Spleen (tissue), 13 donors: ENCODE measurements at places on chromosomes 3 and 15. TPM values are rescaled to one million over a fixed set of nuclear protein-coding genes. Genes with fewer than 3 reads are reported as not detected.

DNA sequence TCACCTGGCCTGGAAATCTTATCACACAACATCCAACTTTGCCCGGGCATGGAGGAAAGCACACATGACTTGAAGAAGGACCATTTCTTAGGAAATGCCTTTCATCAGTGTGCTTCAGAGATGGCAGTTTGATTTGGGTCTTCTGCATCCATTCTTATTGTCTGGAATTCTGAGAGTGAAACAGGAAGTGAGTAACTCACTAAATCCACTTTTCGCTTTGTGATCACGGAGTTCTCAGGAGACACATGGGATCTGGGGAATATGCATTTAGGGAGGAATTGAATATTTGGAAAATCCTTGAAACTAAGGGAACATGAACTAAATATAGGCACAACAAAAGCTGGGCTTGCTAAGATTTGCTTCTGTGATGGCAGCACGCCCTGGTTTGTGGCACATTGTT is 212.5 kb upstream of the FEZF2 start:
- no peak for DNase-seq

GRCh38 chr3:117409701-117410459 is 700.3 kb downstream of the TUSC7 start:
- DNase-seq, result no peak

GRCh38 chr3:53718462-53718861 is 127.8 kb downstream of the CHDH start:
- DNase-seq, result no peak

GRCh38 chr3:191775451-191776233 is 314.7 kb downstream of the PYDC2 start:
- no peak for DNase-seq

GRCh38 chr15:89291934-89292438 is 42.6 kb downstream of the POLG start:
- no peak for DNase-seq

GRCh38 chr15:71730277-71731144 is 79.8 kb upstream of the NR2E3 start:
- no peak for DNase-seq

DNA sequence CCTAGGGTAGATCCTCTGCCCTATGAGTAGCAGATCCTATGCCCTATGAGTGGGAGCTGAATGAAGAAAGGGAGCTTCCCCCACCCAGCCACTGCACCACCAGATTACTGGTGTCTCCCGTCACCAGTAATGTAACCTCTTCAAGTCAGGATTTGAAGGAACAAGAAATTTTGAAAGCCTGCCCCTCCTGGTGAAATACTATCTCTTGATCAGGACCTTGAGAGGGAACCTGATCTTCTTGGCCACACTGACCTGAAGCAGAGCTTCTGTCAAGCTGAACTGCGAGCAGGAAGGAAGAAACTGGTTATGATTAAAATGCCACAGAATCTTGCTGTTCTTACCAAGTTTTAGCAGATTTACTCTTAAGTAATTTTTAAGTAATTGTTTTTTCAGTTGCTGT is 62.8 kb downstream of the RSL24D1 start:
- DNase-seq, result no peak

DNA sequence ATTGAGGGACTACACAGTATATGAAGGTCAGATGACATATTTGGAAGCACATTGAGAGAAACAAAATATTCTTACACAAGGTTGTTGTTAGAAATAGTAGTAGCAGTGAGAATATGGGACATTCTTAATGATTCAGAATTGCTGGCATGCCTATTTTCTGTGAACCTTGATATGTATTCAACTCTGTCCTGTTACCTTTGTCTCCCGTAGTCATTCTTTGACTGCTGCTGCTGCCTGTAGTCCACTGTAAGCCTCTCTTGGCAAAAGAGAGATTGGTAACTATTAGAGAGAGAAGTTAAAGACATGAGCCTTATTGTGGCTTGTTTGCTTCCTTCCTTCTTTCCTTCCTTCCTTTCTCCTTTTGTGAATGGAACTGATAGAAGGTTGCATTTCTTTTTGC is 64.5 kb downstream of the TCF12 start:
- DNase-seq, result no peak

- no peak for DNase-seq
Measured at GRCh38 chr3:65230261-65231139, 542.7 kb upstream of the ADAMTS9 start.

DNA sequence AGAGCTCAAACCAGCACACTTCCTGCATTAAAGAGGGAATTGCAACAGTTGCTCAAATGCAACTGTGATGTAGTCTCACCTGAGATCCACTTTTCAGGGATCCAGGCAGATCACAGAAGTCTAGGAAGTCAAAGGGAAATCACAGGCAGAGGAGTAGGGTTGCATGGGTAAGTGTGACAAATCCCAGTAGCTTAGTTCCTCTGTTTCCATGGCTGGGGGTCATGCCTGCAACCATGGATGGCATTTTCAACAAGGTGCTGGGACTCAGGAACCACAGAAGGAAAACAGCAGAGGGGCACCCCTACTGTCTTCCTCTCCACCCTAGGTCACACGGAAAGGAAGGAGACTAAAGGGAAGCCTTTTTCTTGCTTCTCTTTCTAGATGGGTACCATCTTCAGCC is 36.5 kb upstream of the ARNT2 start:
- no peak for DNase-seq

- DNase-seq, result no peak
Measured at GRCh38 chr3:53711387-53711786, 134.8 kb downstream of the CHDH start.

- DNase-seq, result peak; percentile 86
Measured at GRCh38 chr3:196968233-196969133, at the start of gene PIGZ. Gene PIGZ (minus strand): TSS chr3:196968833. CDS start chr3:196952031, 16,802 bp downstream.

- no peak for DNase-seq
Measured at GRCh38 chr3:151483961-151484520, 23.2 kb upstream of the IGSF10 start.

Gene PATL2
- polyA plus RNA-seq, result 64.2 TPM

Gene COL6A5
- not detected for polyA plus RNA-seq

Gene ISLR
- 21.4 TPM for polyA plus RNA-seq

Gene CCPG1
- 16.9 TPM for polyA plus RNA-seq

Gene NMB
- 5.5 TPM for polyA plus RNA-seq
